Naive thymus-derived CD4-positive, alpha-beta T cell (primary cell): ENCODE measurements at places on chromosomes 3 and 15. TPM values are rescaled to one million over a fixed set of nuclear protein-coding genes. Genes with fewer than 3 reads are reported as not detected.

Gene ZIC4
- polyA plus RNA-seq = not detected

DNA sequence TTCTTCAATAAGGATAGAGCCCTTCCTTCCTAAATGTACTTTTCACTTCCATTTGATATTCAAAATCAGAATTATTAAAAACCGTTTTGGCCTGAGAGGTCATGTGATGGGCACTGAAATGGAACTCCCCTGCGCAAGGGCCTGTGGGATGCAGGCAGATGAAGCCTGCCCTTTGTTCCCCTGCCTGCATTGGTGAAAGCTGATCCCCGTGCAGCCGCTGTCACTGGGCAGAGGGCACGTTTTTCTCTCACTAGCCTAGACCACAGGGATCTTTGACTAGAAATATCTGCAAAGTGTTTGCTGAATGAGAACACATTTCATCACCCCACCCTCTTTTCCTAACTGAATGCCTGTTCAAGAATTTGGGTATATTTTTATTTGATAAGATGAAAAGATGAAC lies 74.9 kb downstream of the TIPARP start:
- H3K36me3 ChIP-seq = no peaks in the 10 kb centered on the region
- no peaks in the 10 kb centered on the region for H3K4me1 ChIP-seq
- H3K27me3 ChIP-seq = no peaks in the 10 kb centered on the region
- H3K4me3 ChIP-seq = no peak overlapping the region
- DNase-seq = no peak

Gene RTP1
- not detected for polyA plus RNA-seq

DNA sequence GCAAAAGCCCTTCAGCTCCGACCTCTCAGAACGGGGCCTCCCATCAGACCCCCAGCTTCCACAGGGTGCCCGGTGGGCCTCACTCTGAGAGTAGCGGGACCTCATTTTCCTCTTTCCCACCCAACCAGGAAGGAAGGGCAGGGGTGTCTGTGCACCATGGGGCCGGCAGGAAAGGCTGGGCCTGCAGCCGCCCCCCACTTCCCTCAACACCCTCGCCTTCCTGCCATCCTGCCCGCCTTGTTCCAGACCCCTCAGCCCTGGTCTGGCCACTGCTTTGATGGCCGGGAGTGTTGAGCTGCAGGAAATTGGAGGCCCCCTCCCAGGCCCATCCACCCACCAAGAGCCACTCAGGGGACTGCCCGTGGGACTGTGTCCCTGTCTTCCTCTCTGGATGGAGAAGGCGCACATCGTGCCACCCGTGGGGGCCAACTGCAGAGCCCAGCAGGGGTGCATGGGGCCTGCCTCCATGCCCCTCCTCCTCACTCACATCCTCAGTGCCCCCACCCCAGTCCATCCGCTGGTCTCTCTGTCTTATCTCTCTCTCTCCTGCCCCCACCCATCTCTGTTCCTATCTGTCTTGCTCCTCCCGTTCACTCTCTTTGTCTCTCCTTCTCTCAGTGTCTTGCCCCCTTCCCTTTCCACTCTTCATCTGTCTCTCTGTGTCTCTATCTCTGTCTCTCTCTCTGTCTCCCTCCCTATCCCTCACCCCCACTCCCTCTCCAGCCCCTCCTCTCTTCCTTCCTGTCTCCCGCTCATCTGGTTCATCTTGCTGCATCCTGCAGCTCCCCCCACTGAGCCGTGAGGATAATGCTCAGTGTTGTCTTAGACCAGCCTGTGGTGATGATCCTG lies 1.8 kb upstream of the PLXND1 start:
- H3K27ac ChIP-seq = no peak overlapping the region
- H3K4me1 ChIP-seq = peaks cover 6% of the 10 kb centered on the region
- DNase-seq = no peak
- no peaks in the 10 kb centered on the region for H3K36me3 ChIP-seq
- no peak overlapping the region for H3K4me3 ChIP-seq

- DNase-seq = no peak
- no peak overlapping the region for H3K4me3 ChIP-seq
- no peaks in the 10 kb centered on the region for H3K4me1 ChIP-seq
- no peak overlapping the region for H3K27ac ChIP-seq
- H3K27me3 ChIP-seq = no peaks in the 10 kb centered on the region
These were observed 941.7 kb downstream of the TUSC7 start for GRCh38 chr3:117651246-117651645.

Gene GJD2
- not detected for polyA plus RNA-seq

GRCh38 chr3:124397088-124397487 lies 333.2 kb upstream of the UMPS start:
- H3K4me1 ChIP-seq = no peaks in the 10 kb centered on the region
- H3K27me3 ChIP-seq = no peaks in the 10 kb centered on the region
- no peaks in the 10 kb centered on the region for H3K36me3 ChIP-seq
- H3K4me3 ChIP-seq = no peak overlapping the region
- no peak overlapping the region for H3K27ac ChIP-seq
- DNase-seq = no peak

DNA sequence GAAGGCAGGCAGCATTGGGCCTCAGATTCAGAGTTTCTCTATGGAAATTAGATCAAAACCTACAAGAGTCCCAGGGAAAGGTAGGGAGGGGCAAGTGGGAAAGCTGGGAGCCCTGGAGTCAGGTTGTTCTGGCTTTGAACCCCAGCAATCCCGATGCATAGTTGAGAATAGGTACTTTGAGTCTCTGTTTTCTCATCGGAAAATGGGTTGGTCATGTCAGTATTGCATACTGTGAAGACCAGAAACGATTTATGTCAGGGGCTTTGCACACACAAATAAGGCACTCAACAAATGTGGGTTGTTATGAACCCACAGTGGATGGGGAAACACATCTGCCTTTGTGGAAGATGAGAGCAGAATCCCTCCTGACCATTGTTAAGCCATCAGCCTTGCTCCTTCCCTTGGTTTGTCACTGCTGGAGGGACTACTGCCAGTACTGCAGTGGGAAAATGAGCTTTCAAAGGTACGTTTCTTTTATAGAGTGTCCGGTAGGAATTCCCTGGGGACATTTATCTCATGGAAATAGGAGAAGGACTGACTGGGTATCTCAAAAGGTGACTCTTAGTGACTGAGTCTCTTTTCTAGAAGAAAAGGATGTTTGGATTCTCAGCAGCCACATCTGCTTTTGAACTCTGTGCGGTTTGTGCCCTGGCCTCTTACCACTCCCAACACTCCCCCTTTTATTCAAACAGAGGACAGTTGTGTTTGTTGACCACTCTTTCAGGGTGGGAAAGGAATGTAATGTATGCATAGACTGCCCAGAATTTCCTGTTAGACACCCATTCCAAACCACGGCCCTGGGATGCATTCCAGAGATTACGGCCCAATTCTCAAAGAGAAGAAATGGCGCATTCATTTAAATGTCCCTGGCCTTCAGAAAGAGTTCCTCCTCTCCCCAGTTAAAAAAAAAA lies 54.6 kb upstream of the VILL start:
- no peak overlapping the region for H3K4me3 ChIP-seq
- no peak overlapping the region for H3K27ac ChIP-seq
- DNase-seq = no peak

DNA sequence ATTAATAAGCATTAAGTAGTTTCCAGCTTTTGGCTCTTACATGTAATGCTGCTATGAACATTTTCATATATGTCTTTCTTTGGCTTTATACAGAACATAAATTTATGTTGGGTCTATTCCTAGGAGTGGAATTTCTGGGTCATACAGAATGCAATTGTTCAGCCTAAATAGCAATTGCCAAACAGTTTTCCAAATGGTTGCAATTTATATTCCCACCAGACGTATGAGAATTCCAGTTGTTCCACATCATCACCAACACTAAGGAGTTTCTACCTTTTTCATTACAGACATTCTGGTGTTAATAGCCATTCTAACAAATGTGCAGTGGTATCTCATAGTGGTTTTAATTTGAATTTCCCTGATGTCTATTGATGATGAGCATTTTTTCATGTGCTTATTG lies 160.1 kb upstream of the TMC3 start:
- H3K4me1 ChIP-seq = no peaks in the 10 kb centered on the region
- DNase-seq = no peak
- H3K36me3 ChIP-seq = no peaks in the 10 kb centered on the region
- H3K4me3 ChIP-seq = no peak overlapping the region

- no peaks in the 10 kb centered on the region for H3K4me1 ChIP-seq
- H3K4me3 ChIP-seq = no peak overlapping the region
- no peaks in the 10 kb centered on the region for H3K27me3 ChIP-seq
- no peak overlapping the region for H3K27ac ChIP-seq
- no peak for DNase-seq
These were observed 125.4 kb downstream of the MEGF11 start for GRCh38 chr15:66128116-66128680.

DNA sequence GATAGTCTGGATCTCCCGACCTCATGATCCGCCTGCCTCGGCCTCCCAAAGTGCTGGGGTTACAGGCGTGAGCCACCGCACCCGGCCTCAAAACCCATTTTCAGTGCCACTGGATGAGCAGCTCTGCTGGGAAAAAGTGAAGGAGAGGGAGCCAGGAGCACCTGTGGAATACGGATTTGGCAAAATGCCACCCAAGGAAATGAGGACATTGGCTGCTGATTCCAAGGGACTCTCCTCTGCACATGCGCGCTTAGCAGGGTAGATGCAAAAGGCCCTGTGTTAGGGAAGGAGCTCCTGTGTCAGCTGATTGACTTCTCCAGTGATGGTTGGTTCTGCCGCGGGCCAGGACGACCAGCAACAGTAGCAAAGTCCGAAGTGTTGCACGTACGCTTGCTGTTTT lies 43.4 kb upstream of the IGF1R start:
- H3K27me3 ChIP-seq = no peaks in the 10 kb centered on the region
- no peak overlapping the region for H3K4me3 ChIP-seq
- no peaks in the 10 kb centered on the region for H3K4me1 ChIP-seq

DNA sequence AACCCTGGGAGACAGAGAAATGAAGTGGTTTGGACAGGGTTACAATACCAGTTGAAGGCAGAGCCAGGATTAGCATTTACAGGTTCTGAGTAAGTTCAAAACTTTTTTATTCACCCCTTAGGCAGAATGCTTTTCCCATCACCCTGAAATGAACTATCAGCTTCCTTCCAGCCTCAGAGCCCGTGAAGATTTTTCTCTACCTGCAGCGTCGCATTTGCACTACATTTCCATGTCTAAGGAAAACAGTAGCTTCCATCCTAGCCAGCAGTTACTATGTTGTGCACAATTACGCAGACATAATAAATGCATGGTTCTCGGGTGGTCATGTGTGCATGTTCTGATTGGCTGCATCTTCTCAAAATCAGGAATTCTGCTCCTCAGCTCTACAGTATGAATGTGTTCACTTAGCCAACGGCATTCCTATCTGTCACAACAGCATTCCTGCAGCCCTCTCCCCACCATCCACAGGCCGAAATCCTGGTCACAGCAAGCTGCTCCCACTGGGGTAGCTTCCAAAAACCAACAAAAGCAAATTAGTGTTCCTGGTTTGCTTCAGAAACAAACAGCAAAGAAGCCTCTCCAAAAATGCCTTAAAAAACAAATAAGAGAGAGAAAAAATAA lies 510.8 kb upstream of the SEMA6D start:
- H3K27me3 ChIP-seq = no peaks in the 10 kb centered on the region
- H3K4me3 ChIP-seq = no peak overlapping the region
- DNase-seq = no peak
- no peak overlapping the region for H3K27ac ChIP-seq
- no peaks in the 10 kb centered on the region for H3K36me3 ChIP-seq

Gene PIGBOS1
- polyA plus RNA-seq = 30.6 TPM

- H3K4me3 ChIP-seq = no peak overlapping the region
- H3K27me3 ChIP-seq = no peaks in the 10 kb centered on the region
- H3K4me1 ChIP-seq = no peaks in the 10 kb centered on the region
- H3K36me3 ChIP-seq = no peaks in the 10 kb centered on the region
These were observed 55.4 kb upstream of the SNRPN start for GRCh38 chr15:24899367-24899766.

Gene ZBTB20
- 24.4 TPM for polyA plus RNA-seq

Gene DAZL
- not detected for polyA plus RNA-seq

DNA sequence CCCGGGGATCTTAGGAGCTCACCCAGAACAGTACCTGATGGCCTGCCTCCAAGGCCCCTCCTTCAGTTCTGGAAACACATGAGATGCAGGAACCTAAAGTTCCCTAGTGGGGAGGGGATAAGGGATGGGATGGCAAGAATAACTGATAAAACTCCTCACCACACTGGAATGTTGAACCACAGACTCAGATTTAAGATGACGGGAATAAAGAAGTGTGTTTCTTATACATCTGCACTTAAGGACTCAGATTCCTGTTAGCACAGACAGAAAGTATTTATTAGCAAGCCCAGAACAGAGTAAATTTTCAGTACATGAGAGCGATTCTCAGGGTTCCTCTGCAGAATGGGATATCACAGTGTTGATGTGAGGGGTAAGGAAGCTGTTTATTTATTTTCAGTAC lies 245.2 kb downstream of the TLE3 start:
- DNase-seq = no peak
- no peaks in the 10 kb centered on the region for H3K27me3 ChIP-seq
- peaks cover 4% of the 10 kb centered on the region for H3K4me1 ChIP-seq
- H3K4me3 ChIP-seq = no peak overlapping the region

DNA sequence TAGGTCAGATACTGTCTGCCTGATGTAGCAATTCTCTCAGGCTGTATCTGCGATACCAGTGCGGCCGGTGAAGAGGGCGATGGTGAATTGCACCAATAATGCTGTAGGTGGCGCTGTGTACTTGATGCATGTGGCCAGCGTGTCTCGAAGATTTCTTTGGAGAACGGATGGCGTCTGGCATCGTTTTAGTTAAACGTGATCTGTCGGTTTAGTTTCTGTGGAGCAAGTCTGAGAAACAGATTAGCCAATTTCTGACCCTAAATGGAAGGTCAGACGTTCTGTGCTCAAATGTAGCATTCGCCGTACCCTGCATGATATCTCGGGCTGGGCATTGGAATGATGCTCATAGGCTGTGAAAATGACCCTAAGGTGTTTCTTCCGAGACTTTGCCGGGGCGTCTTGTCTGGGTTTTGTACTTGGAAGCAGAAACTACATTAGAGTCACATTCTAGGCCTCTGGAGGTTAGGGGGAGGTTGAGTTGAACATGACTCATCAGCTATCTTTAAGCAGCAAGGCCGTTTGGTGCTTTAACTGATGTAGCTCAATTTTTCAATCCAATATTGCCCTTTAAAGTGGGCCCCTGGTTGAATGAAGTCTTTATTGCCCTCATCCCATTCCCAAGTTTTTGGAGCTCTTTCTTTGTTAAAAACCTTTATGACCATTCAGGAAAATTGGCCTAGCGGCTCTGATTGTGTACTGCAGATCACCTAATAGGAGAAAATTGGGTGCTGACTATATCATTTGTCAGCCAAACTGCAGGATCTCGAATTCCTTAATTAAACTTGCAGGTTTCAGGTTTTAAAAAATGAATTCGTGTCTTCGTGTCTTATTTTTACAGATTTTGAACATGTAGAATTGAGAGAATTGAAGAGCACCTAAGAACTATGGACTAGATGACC lies 80.0 kb downstream of the SQOR start:
- H3K36me3 ChIP-seq = no peaks in the 10 kb centered on the region
- peak; percentile 16 for DNase-seq
- peaks cover 5% of the 10 kb centered on the region for H3K27me3 ChIP-seq
- H3K4me3 ChIP-seq = no peak overlapping the region

Gene TMEM45A
- not detected for polyA plus RNA-seq

- H3K4me1 ChIP-seq = no peaks in the 10 kb centered on the region
- H3K36me3 ChIP-seq = no peaks in the 10 kb centered on the region
- DNase-seq = no peak
- no peak overlapping the region for H3K4me3 ChIP-seq
These were observed 14.9 kb downstream of the NAALADL2 start for GRCh38 chr3:174873832-174874657.

GRCh38 chr3:15064299-15064834 lies 748 bp downstream of the MRPS25 start:
- peak overlapping the region; percentile 86 for H3K4me3 ChIP-seq
- no peaks in the 10 kb centered on the region for H3K36me3 ChIP-seq
- peaks cover 14% of the 10 kb centered on the region for H3K4me1 ChIP-seq
- DNase-seq = peak; percentile 11
- no peaks in the 10 kb centered on the region for H3K27me3 ChIP-seq
